Activated naive CD8-positive, alpha-beta T cell treated with anti-CD3 and anti-CD28 coated beads, Interleukin-2, amount 10 ng/mL, durations not matched to agents 7 days and 5 days (primary cell): ENCODE measurements at places on chromosomes 6 and 20.

GRCh38 chr20:37011147-37011546 is 59.6 kb upstream of the SAMHD1 start:
- H3K4me3 ChIP-seq: no peak overlapping the region
- no peaks in the 10 kb centered on the region for H3K27me3 ChIP-seq
- H3K4me1 ChIP-seq: peaks cover 24% of the 10 kb centered on the region
- peaks cover 28% of the 10 kb centered on the region for H3K36me3 ChIP-seq
- no peak for DNase-seq
- H3K27ac ChIP-seq: no peak overlapping the region

GRCh38 chr20:17969278-17969883 is 563 bp downstream of the MGME1 start:
- no peak for DNase-seq
- peaks cover 35% of the 10 kb centered on the region for H3K4me1 ChIP-seq
- H3K36me3 ChIP-seq: peaks cover 42% of the 10 kb centered on the region
- H3K4me3 ChIP-seq: peak overlapping the region; percentile 96
- peak overlapping the region; percentile 96 for H3K27ac ChIP-seq

DNA sequence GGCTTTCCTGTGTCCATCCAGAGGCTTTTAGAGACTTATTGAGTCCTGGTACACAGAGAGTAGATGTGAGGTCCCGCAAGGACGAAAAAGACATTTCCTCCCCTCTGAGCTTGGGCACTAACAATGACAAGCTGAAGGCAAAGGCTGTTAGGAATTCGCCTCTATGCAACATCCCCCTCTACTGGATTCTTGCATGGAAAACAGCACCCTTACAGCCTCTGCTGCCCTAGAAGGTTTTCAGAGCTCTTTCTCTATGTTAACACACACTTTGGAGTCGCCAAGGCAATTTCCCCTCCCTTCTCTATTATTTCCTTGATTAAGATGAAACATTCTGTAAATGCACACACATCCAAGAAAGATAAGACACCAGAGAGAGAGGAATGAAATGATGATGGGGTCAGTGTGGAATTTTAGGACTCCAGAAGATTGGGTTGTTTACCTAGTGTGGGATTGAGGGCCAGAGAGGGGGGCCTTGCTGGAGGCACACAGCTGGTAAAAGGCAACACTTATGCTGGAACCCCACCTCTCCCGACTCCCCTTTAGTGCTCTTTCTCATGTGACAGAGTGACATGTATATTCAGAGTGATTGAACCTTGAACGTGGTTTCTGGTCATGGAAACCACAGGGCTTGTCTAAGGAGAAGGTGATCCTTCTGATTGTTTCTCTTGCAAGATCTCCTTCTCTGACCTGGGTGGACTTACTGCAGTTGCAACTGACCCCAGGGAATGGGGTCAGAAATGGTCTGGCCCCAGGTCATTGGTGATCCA is 300.7 kb downstream of the CLIC5 start:
- H3K36me3 ChIP-seq: no peaks in the 10 kb centered on the region
- H3K4me3 ChIP-seq: no peak overlapping the region
- H3K27me3 ChIP-seq: no peaks in the 10 kb centered on the region
- no peak overlapping the region for H3K27ac ChIP-seq
- H3K4me1 ChIP-seq: peaks cover 25% of the 10 kb centered on the region

DNA sequence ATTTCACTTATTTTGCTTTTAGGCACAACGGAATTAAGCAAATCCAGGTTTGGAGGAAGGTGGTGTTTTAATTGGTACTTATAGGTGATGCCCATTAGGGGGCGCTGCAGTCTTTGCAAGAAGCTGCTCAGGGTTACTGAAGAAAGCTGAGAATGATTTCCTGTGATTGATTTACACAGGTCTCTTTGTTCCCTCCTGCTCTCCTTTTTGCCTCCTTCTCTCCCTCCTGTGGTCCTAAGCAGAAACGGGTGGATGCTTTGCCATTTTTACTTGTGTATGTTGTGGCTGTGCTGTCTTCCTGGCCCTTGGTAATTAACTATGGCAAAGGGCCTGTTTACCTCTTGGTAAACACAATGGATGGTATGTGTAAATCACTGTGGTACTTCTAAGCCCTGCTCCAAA is 97.8 kb downstream of the ANKS1A start:
- peaks cover 3% of the 10 kb centered on the region for H3K36me3 ChIP-seq
- no peaks in the 10 kb centered on the region for H3K4me1 ChIP-seq

GRCh38 chr20:57713505-57713903 is 3.7 kb upstream of the PMEPA1 start:
- DNase-seq: no peak
- peaks cover 12% of the 10 kb centered on the region for H3K4me1 ChIP-seq
- no peaks in the 10 kb centered on the region for H3K36me3 ChIP-seq
- no peak overlapping the region for H3K27ac ChIP-seq
- H3K4me3 ChIP-seq: no peak overlapping the region

GRCh38 chr6:168959696-168960095 is 293.9 kb downstream of the THBS2 start:
- H3K27me3 ChIP-seq: peaks cover 13% of the 10 kb centered on the region
- no peak overlapping the region for H3K27ac ChIP-seq
- no peaks in the 10 kb centered on the region for H3K4me1 ChIP-seq
- no peaks in the 10 kb centered on the region for H3K36me3 ChIP-seq
- DNase-seq: no peak

GRCh38 chr20:19212821-19213502 is 520 bp downstream of the SLC24A3 start:
- no peaks in the 10 kb centered on the region for H3K36me3 ChIP-seq
- H3K27me3 ChIP-seq: peaks cover 56% of the 10 kb centered on the region
- H3K4me3 ChIP-seq: no peak overlapping the region

GRCh38 chr6:73690056-73690455 is 5.9 kb upstream of the CD109 start:
- peaks cover 1% of the 10 kb centered on the region for H3K4me1 ChIP-seq
- H3K27me3 ChIP-seq: peaks cover 39% of the 10 kb centered on the region
- no peak overlapping the region for H3K4me3 ChIP-seq
- H3K27ac ChIP-seq: no peak overlapping the region
- no peaks in the 10 kb centered on the region for H3K36me3 ChIP-seq
- no peak for DNase-seq

DNA sequence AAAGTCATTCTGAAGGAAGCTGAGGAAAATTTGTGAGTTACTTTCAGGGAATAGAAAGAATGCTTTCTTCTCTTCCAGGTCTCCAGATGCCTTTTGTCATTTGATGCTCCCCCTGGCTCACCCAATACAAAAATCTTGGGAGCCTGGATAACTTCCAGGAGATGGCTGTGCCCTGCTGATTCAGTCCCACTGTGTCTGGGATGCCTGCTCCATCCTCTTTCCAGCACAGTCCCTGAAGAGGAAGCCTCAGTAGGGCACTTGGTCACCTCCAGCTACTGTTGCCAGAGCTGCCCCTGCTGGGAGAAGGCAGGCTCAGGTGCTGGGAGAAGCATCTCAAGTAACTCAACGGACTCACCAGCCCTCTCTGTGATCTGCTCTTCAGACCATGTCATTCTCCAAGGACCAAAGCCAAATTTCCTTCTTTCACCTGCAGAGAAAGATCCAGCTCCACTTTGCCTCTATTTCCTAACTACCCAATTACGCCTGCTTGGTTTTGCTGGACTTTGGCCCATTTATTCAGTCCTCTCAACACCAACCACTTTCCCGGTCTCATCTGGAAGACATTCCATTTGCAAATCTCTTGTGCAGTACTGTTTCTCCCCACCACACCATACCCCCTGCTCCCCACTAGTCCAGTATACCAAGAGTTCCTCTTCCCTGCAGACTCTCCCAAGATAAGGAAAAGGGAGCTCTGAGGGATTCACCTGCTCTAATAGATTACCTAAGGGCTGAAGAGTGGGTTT is 53.3 kb downstream of the SLC23A2 start:
- no peak overlapping the region for H3K27ac ChIP-seq
- no peak for DNase-seq
- H3K27me3 ChIP-seq: no peaks in the 10 kb centered on the region
- H3K4me1 ChIP-seq: peaks cover 16% of the 10 kb centered on the region
- peaks cover 15% of the 10 kb centered on the region for H3K36me3 ChIP-seq

DNA sequence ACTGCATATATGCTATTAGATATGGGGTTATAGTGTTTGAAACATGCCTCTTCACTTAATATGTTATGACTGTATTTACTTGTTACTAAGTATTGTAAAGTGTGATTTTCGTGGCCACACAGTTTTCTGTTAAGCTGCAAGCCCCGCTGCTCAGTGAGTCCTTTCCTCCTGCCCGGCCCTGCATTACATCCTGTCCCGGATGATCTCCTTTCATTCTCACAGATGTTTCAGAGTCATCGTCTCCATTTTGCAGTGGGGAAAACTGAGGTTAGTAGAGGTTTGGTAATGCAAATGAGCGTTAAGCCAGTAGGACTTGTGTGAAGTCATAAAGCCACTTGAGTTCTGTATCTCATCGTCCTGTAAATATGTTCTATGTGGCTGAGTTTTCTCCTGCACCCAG is 155.5 kb downstream of the CFAP61 start:
- no peak for DNase-seq
- H3K4me1 ChIP-seq: no peaks in the 10 kb centered on the region
- H3K27me3 ChIP-seq: peaks cover 6% of the 10 kb centered on the region
- no peaks in the 10 kb centered on the region for H3K36me3 ChIP-seq
- H3K4me3 ChIP-seq: no peak overlapping the region

- no peak for DNase-seq
- no peaks in the 10 kb centered on the region for H3K36me3 ChIP-seq
- H3K27ac ChIP-seq: no peak overlapping the region
- H3K27me3 ChIP-seq: peaks cover 2% of the 10 kb centered on the region
These were observed 90.0 kb upstream of the IFNGR1 start for GRCh38 chr6:137309078-137309762.

- no peak for DNase-seq
- no peak overlapping the region for H3K27ac ChIP-seq
- no peak overlapping the region for H3K4me3 ChIP-seq
- peaks cover 1% of the 10 kb centered on the region for H3K36me3 ChIP-seq
- H3K4me1 ChIP-seq: peaks cover 4% of the 10 kb centered on the region
These were observed 264.1 kb downstream of the CDC5L start for GRCh38 chr6:44651604-44652003.

DNA sequence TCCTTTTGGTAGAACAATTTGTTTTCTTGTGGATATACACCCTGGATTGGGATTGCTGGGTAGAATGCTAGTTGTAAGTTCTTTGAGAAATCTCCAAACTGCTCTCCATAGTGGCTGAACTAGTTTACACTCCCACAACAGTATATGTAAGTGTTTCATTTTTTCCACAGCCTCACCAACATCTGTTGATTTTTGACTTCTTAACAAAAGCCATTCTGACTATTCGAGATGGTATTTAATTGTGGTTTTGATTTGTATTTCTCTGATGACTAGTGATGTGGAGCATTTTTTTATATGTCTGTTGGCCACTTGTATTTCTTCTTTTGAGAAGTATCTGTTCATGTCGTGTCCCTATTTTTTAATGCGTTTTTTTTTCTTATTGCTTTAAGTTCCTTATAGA is 444.1 kb downstream of the CBLN4 start:
- H3K27me3 ChIP-seq: no peaks in the 10 kb centered on the region
- no peak overlapping the region for H3K4me3 ChIP-seq
- no peak overlapping the region for H3K27ac ChIP-seq
- no peaks in the 10 kb centered on the region for H3K36me3 ChIP-seq

DNA sequence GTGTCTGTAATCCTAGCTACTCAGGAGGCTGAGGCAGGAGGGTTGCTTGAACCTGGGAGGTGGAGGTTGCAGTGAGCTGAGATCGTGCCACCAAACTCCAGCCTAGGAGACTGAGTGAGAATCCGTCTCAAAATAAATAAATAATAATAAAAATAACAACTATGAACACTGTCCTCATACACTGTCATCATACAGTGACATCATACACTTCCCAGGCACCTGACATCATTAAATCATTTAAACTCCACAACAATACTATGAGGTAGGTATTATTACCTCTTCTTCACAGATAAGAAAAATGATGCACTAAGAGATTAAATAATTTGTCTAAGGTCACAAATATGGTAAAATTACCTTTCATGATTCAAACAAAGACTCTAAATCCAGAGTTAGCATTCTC is 200.9 kb upstream of the RUNX2 start:
- H3K36me3 ChIP-seq: peaks cover 5% of the 10 kb centered on the region
- no peaks in the 10 kb centered on the region for H3K4me1 ChIP-seq
- no peak for DNase-seq
- H3K27ac ChIP-seq: no peak overlapping the region
- H3K27me3 ChIP-seq: no peaks in the 10 kb centered on the region

DNA sequence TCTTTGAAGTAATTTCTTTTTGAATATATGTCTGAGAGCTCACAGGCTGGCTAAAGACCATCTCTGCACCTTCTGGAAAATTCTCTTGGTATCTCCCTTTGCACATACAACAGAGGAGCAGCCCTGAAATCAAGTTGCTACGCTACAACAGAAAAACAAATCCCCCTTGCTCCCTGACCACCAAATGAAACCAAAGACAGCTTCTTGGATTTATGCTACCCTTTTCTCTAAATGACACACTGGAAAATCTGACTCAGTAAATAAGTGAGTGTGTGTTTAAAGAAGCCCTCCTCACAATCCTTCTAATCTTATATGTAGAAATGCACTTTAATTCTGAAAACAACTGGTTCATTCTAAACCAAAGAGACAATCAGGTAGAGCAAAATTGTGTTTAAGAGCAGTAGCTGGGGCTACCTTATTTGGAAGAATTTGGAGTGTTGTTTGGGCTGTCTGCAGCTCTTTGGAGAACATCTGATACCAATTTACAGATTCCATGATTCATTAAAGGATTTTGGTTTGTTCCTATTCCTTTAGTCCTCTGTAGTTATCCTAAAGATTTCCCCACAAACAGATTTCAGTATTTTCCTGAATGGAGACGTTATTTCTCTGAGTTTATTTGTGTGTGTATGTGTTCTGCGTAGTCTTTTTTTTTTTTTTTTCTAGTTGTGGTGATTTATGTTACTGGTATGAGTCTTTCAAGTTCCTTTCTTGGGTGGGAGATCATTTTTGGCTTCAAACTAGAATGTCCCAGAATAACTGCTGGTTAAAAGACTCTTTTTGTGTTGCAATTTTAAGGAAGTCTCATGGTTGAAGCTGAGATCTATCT is 36.4 kb upstream of the UTRN start:
- H3K36me3 ChIP-seq: no peaks in the 10 kb centered on the region
- H3K4me1 ChIP-seq: no peaks in the 10 kb centered on the region
- peaks cover 17% of the 10 kb centered on the region for H3K27me3 ChIP-seq
- no peak overlapping the region for H3K27ac ChIP-seq

- no peaks in the 10 kb centered on the region for H3K27me3 ChIP-seq
- H3K4me1 ChIP-seq: no peaks in the 10 kb centered on the region
- no peak for DNase-seq
- no peak overlapping the region for H3K4me3 ChIP-seq
- H3K36me3 ChIP-seq: no peaks in the 10 kb centered on the region
These were observed 829.4 kb downstream of the EPHA7 start for GRCh38 chr6:92589996-92590395.

- no peak overlapping the region for H3K4me3 ChIP-seq
- H3K27me3 ChIP-seq: no peaks in the 10 kb centered on the region
- no peaks in the 10 kb centered on the region for H3K4me1 ChIP-seq
- H3K27ac ChIP-seq: no peak overlapping the region
- no peak for DNase-seq
- H3K36me3 ChIP-seq: no peaks in the 10 kb centered on the region
These were observed 213.5 kb downstream of the RFPL4B start for GRCh38 chr6:112560651-112561050.

- no peaks in the 10 kb centered on the region for H3K27me3 ChIP-seq
- DNase-seq: no peak
- peak overlapping the region; percentile 43 for H3K27ac ChIP-seq
- H3K36me3 ChIP-seq: peaks cover 15% of the 10 kb centered on the region
- no peak overlapping the region for H3K4me3 ChIP-seq
These were observed 28.3 kb downstream of the CDK5RAP1 start for GRCh38 chr20:33372993-33373441.

- DNase-seq: no peak
- H3K4me3 ChIP-seq: no peak overlapping the region
- no peaks in the 10 kb centered on the region for H3K4me1 ChIP-seq
- no peak overlapping the region for H3K27ac ChIP-seq
These were observed 168.0 kb downstream of the CDH4 start for GRCh38 chr20:61420056-61420455.

GRCh38 chr20:57837208-57838035 is 127.6 kb upstream of the PMEPA1 start:
- no peaks in the 10 kb centered on the region for H3K4me1 ChIP-seq
- no peaks in the 10 kb centered on the region for H3K27me3 ChIP-seq
- H3K36me3 ChIP-seq: no peaks in the 10 kb centered on the region
- H3K27ac ChIP-seq: no peak overlapping the region
